ENCODE measurements at places on chromosomes 4 and X. TPM values are rescaled to one million over a fixed set of nuclear protein-coding genes. Genes with fewer than 3 reads are reported as not detected.

The CFI gene
- polyA plus RNA-seq, result not detected

The LIMCH1 gene
- not detected for polyA plus RNA-seq

The PLAC8 gene
- 1,724 TPM for polyA plus RNA-seq

The XKRX gene
- not detected for polyA plus RNA-seq

The CT45A5 gene
- not detected for polyA plus RNA-seq

The SLC6A14 gene
- polyA plus RNA-seq, result not detected

The GLOD5 gene
- not detected for polyA plus RNA-seq

The PDE6B gene
- polyA plus RNA-seq, result 18.9 TPM

The HMX1 gene
- not detected for polyA plus RNA-seq
